ENCODE measurements at places on chromosomes 1 and 21.

- no peak for DNase-seq
Observed at GRCh38 chr1:243991650-243992049, 59.4 kb upstream of the ZBTB18 start.

DNA sequence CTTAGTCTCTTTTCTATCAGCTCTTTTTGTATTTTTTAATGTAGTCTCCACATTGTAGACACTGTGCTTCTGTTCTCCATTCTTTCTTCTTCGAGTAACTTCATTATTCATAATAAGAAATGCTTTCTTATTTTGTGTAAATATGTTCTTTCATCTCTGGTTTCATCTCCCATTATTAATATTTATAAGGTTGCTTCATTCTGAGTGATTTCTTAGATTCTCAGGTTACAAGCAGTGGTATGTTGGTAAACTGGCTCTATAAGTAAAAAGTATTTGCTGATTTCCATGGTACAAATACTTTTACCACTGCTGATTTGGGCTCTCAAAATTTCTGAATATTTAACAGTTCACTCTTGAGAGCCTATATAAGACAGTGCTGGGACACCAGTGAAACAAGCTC, 81.3 kb downstream of the CDC14A start:
- DNase-seq, result no peak

GRCh38 chr1:241688940-241689368, 36.9 kb downstream of the WDR64 start:
- no peak for DNase-seq

DNA sequence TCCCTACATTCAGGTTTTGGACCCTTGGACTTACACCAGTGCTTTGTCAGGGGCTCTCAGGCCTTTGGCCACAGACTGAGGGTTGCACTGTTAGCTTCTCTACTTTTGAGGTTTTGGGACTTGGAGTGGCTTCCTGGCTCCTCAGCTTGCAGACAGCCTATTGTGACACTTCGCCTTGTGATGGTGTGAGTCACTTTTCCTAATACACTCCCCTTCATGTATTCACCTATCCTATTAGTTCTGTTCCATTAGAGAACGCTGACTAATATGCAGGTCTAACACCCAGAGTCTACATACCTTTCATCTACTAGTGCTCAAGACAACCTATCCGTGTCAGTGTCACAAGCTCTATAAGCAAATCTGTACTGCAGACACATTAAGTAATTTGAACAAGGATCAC, 605.3 kb downstream of the KCNT2 start:
- DNase-seq, result no peak

All from DMS153 (cell line).